ENCODE measurements at places on chromosomes 2 and 18.
A peak's percentile ranks its signal among the peaks of the same experiment; 100 is the strongest.

DNA sequence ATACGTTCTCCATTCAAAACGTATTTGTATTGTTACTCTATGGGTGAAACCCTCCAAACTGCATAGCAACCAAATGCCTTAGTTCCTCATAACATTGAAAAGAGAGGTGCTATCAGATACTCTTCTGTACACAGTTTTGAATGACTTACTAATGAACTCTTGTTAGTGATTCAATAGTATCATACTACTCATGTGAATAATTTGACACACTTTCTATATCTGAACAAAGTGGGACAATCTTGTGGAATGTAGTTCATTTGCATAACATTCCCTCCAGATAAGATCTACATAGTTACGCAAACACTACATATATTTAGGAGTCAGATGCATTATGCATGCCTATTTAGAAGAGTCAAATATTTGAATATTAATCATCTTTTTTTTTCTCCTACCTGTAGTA, 232.0 kb upstream of the NRXN1 start:
- DNase-seq = no peak

DNA sequence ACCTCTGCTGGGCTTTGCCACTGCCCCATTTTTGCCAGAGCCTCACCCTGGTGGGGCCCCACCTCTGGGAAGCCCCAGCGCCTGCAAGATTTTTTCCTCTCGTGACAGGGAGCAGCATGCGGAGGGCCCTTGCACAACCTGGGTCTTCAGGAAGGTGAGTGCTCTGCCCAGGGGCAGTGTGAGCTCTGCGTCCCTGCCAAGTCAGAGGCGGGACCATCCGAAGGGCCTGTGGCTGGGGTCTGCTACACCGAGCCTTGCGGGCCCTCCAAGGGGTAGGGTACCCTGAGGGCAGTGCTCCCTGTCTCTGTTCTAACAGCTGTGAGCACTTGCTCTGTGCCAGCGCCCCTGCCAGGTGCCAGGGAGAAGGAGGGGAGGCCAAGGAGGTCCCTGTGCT, 5.8 kb upstream of the ODC1 start:
- DNase-seq = no peak

- peak; percentile 17 for DNase-seq
These were observed 14.8 kb upstream of the SMAD2 start for GRCh38 chr18:47944972-47945852.

DNA sequence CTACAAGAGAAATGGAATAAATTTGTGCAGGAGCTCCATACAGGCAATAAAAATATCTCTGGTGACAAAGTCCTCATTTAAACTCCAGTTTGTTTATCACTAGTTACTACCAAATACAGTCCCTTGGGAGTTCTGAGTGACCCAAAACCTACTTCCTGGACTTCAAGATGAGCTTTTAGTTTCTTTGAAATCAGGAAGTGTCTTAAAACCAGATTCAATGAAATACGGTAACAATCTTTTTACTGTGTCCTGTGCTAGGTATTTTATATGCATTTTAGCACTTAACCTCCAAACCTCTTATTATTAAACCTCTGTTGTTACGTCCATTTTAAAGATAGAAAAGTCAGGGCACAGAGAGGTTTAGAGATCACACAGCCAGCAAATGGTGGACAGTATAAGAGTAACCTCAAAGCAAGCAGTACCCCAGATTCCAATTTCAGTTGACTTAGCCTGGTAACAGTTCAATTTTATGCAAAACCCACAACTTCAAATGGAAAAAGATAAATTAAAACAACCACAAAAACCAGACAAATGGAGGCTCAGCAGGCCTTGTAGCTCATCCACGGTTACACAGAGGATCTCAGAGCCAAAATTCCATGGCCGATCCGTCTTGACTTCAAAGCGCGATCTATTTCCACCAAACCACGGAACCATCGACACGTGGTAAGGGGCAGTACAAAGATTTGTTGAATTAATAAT, 1.3 kb upstream of the KCMF1 start:
- DNase-seq = peak; percentile 10

GRCh38 chr2:183242937-183243336, 118.7 kb downstream of the NUP35 start:
- DNase-seq = no peak

GRCh38 chr18:43671431-43671830, 394.1 kb upstream of the SYT4 start:
- no peak for DNase-seq

GRCh38 chr2:76280686-76281085, 570.0 kb upstream of the GCFC2 start:
- no peak for DNase-seq

DNA sequence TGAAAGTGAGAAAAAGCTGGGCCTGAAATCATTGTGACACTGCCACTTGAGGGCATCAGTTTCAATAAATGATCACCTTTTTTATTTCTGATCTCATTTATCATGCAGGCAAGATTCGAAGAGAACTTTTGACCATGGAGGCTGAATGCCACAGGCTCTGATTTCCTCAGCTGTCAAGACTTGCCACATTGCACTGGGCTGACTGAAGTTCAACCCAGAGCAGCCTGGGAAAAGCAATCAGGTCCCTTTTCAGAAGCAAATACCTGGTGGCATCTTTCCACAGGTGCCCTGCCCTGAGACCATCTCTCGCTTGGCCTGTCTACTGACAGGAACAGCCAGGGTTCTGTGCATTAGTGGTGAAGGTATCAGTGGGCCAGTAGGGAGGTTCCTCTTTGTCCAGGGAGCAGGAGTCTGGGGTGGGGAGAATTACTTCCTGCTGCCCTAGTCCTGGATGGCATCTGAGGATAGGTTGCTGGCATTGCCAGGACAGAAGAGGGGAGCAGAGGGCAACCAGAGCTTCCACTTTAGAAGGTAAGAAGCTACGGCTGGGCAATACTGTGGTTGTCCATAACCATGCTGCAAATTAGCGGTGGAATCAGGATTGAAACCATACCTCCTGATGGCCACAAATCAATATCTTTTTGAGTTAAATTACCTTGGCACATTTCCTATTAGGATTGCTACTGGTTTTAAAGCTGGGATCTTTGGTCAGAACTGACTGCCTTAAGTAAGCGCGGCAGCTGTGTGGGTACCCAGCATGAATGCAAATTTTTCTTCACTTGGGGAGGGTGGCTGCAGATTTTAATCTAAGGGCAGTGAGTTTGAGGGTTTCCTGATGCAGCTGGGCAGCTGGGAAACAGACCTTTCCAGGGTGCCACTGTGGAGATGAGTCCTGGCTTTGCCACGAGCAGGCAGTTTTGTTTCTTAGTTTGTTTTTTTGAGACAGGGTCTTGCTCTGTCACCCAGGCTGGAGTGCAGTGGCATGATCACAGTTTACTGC, 394.5 kb downstream of the ALK start:
- no peak for DNase-seq

DNA sequence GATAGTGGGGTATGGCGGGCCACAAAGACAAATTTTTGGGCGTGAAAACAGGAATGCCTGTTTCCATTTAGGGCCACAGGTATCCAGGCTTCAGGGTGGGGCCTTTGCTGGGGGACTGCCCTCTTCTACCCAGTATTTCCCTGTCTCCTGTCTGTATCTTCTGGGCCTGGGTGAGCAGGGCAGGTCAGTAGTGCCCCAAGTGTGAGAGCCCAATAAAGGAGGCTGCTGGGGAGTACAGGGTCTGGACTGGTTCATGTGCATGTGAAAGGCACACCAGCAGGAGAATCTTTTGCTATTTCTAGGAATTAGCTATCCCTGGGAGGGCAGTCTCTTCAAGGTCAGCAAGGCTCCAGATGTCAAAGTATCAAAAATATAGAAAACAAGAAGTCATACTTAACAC, 71.5 kb downstream of the MEX3C start:
- no peak for DNase-seq

- no peak for DNase-seq
These were observed 136.9 kb downstream of the GAREM1 start for GRCh38 chr18:32333781-32334180.

- no peak for DNase-seq
These were observed 9.7 kb downstream of the SPP2 start for GRCh38 chr2:234060236-234060635.

DNA sequence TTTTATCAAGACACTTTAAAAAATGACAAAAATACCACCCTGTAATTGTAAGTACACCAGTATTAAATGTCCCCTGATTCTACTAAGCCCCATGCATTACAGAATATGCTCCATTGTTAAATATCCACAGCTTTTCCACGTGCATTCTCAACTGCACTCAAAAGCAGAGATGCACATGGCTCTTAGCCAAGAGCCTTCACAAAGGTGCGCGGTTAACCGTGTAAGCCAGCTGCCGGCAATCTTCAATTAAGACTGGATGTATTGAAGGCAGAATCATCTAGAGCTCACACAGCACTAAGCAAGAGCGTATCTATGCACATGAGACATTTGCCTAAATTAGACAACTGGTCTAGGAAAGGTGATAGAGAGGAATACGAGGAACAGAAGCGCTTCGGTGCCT, 278.3 kb downstream of the NAPG start:
- no peak for DNase-seq

DNA sequence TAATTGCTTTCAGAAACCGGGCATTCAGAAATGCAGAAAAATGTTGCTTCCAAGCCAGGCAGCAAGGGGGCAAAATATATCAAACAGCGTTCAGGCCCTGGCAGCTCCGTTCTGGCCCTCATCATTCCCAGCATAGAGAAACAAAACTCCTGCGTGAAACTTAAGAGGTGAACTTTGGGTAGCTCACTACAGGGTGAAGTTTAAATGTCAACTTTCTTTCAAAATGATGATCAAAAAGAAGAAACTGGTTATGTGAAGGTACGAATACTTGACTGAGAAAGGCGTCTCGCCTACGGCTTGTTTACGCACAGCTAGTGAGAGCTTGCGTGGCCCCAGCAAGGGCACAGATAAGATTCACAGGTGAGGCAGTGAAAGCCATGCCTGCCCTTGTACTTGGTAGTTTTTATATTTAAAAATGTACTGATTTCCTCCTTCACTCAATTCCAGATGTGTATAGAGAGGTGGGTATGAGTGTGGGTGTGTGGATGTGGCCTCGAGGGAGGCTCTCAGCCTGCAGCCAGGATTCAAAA, 127.5 kb downstream of the NFATC1 start:
- DNase-seq = peak; percentile 87

DNA sequence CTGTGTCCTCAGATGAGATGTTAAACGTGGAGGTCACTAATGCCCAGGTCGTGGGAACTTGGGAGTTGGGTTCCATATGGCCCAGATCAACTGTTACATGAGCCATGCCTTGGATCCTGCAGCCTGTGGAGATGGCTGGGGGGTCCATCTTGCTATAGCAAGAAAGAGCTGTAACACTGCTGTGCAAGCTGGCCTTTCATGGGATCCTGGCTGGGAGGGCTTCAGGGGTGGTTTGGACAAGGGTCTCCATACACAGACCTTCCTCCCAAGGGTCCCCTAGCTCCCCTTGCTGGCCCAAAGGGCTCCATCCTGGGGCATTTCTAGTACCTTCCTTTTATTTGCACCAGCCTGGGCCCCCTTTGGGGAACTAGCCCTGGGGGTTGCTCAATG, 337.7 kb downstream of the DYSF start:
- DNase-seq = no peak

DNA sequence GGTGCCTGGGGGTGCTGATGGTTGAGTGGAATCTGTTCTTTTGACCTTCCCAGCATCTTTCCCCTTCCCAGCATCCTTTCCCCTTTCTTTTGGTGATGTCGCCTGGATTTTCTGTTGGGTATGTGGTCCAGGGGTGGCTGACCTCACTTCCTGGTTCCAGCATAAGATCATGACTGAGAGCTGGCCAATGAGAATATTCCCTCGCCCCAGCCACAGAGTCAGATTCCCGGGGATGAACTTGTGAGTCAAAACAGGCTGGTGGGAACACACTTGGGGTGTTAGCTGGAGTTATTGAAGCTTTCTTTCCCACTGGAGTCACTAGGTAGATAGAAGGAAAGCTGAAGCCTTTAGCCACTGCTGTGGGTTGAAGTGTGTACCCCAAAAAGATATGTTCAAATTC, 28.0 kb upstream of the FOSL2 start:
- DNase-seq = no peak

GRCh38 chr2:168348076-168348475, 100.7 kb upstream of the STK39 start:
- peak; percentile 7 for DNase-seq

DNA sequence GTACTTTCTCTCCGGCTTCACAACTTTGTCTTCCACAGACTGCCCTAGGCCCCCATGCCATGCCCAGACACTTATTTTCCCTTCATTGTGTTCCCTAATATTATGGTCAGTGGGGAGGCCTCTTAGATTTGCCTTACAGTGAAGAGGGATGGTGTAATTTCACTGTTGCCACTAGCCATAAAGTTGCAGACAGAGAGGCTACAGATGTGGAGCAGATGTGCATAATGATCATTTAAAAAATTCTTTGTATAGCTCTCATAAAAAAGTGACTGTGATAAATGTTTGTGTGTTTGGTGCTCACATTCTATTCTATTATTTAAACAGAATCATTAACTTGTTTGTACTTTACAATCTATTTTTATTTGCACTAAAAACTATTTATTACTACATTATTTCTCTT, 67.5 kb upstream of the FN1 start:
- DNase-seq = no peak

DNA sequence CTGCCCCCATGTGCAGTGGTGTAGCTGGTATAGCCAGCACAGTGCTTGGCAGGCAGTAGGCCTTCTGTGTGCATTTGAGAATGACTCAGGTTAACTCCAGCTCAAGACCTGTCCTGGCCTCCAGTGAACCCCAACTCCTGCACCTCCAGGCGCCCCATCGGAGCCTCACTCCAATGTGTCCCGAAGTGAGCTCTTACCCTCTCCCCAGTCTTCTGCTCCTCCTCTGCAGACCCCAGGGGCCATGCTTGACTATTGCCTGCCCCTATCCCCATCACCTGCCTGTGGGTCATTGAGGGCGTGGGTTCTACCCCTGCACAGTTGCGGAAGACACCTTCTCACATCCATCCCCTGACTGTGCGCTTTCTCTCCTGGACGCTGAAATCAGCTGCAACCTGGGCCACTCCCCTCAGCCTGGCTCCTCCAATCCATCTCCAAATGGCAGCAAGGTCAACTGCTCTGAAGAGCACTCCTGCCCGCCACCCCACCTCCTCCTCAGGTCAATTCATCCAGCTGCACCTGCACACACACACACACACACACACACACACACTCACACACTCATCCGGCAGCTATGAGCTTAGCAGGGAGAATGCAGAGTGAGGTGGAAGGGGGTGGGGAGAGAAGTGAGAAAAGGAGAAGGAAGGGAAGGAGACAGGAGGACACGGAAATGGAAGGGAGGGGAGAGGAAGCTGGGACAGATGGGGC, 130.3 kb upstream of the GLI2 start:
- DNase-seq = no peak

DNA sequence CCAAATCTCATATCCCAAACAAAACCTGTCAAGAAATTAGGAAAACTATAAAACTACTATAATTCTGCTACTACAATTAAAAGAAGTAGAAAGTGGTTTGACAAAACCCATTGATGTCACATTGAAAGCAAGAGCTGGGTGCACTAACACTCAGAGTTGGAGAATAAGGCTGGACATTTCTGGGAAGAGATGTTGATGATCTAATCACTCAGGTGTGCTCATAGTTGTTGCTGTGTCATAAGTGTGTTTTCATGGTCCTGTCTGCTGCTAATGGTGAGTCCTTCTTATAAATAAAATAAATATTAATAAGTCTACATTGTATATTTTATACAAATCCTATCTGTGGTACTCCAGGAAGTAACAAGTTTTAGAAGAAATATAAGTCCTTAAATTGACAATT, 168.2 kb upstream of the LRP1B start:
- DNase-seq = no peak

Data from activated T-cell treated with anti-CD3 and anti-CD28 coated beads, Interleukin-2, amount 50 U/mL, for 72 hours (primary cell).